Liver (tissue), 10 donors: ENCODE measurements at places on chromosomes 12 and 14. TPM values are rescaled to one million over a fixed set of nuclear protein-coding genes. Genes with fewer than 3 reads are reported as not detected.

DNA sequence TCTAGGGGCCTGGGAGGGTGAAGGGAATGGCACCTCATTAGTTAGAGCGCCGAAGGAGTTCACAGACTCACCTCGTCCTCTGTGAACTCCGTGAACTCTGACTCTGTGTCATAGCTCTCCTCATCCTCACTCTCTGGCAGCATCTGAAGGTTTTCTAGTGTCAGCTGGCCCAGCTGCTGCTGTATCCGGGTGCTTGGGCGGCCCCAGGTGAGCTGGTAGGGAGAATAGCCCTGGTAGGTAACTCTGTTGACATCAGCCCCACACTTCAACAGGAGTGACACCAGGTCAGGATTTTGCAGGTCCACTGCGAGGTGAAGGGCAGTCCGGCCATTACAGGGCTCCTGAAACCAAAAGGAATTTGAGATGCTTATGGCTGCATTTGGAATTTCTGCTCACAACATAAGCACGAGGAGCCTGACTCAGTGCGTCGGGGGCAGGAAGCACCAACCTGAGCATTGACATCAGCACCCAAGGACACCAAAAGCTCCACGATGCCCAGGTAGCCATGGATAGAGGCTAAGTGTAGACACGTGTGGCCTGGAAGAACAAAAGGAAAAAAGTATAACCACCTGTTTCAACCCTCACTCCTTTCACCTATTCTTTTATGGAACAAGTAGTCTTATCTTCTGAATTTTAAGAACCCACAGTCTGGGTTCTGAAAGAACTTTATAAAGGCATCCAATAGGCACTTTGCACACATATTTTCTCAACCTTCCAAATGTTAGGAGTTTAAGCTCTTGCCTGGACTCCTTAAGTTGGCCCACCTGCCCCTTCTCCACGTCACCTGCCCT lies 2.0 kb downstream of the NFKBIA start:
- DNase-seq = no peak

- DNase-seq = peak; percentile 53
Measured at GRCh38 chr14:36655963-36656686, 5.5 kb upstream of the PAX9 start.

DNA sequence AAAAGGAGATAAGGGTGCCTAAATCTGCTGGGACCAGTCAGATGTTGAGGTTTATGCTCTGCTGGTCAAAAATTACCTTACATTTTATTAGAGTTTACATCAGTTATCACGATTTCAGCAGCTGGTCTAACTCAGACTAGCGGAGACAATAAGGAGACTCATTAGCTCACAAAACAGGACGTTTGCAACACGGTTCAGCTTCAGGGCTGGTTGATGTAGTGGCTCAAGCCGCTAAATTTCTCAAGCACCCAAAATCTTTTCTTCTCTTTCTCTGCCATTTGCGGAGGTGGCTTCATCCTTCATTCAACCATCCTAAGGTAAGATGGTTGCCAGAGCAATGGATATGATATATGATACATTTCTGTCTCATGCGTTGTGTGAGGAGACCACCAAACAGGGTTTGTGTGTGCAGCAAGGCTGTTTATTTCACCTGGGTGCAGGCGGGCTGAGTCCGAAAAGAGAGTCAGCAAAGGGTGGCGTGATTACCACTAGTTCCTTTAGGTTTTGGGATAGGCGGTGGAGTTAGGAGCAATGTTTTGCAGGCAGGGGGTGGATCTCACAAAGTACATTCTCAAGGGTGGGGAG lies 30.3 kb upstream of the CLIP1 start:
- DNase-seq = no peak

- DNase-seq = no peak
Measured at GRCh38 chr14:76057914-76058313, 72.4 kb downstream of the IFT43 start.

DNA sequence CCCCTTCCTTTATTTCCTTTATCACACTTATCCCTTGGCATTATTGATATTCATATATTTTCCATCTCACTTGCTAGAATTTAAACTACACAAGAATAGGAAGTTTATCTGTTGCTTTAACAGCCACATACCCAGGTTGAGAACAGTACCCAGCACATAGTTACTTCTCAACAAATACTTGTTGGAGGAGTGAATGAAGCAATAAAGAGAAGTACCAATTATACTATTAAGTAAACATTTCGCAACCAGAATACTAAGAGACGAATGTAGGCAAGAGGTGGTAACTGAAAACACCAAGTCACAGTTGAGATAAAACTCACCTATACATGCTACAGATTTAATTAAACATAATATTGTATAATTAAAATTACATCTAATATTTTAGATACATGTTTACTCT lies 110.9 kb downstream of the FSCB start:
- no peak for DNase-seq

DNA sequence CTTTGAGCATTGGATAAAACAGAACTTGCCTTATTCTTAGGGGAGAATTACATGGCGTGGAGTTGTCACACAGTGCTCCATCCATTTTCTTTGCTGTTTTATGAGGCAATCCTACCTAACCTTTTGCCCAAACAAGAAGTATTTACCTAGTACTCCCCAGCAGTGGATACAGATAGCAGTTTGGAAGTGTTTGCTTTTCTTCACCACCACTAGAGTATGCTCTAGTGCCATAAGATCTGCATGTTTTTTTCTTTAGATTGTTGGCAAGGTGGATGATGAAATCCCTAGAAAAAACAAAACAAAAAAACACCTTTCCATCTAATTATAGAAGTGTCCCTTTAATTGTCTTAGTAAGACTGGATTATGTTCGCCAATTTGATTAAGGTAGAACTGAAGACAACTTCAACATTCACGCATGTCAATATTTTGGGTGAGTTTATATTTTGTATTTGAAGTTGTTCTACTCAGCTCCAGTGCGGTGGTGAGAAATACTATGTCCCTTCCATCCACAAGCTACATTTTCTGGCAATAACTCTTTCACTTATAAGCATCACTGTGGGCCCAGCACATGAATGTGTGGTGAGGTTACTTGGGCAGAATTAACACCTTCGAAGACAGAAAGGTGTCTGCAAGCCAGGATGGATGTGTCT lies 23.6 kb upstream of the TMEM260 start:
- no peak for DNase-seq

GRCh38 chr14:92578511-92578910 lies 64.9 kb downstream of the RIN3 start:
- DNase-seq = no peak

DNA sequence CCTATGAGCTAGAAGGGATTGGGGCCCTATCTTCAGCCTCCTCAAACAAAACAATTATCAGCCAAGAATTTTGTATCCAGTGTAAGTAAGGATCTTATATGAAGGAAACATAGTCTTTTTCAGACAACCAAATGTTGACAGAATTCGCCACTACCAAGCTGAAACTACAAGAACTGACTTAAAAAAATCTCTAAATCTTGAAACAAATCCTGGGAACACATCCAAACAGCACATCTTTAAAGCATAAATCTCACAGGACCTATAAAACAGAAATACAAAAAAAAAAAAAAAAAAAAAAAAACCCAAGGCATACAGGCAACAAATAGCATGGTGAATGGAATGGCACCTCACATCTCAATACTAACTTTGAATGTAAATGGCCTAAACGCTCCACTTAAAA lies 41.3 kb upstream of the LMNTD1 start:
- DNase-seq = no peak

DNA sequence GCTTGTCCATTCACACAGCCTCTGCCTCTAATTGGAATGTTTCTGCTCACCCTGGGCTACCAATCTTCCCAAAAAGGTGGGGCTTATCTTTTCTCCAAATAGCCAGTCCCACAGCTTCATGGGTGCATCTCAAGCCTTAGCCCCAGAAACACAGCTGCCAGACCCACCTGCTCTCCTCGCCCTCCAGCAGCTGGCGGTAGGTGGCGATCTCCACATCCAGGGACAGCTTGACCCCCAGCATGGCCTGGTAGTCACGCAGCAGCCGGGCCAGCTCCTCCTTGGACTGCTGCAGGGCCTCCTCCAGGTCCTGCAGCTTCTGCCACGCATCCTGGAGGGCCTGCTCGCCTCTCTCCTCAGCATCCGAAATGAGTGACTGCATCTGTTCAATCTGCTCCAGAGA lies 11.1 kb downstream of the KRT77 start:
- no peak for DNase-seq

DNA sequence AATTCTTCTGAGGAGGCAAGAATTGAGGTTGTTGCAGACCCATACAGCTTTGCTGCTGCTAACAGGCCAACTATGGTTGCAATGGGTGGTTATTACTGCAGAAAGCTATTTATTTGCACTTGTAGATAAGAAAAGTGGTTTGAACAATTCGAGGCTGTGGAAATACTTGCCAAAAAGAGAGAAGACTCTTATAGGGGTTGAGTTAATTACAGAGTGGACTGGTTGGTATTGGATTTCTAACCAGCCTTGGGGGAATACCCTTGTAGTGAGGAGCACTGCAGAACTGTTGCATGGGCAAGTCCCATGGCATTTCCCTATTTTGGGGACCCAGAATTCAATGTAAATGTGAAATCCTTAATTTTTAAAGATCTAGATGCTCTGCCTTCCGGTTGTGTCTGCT lies 120.5 kb downstream of the KCNMB4 start:
- DNase-seq = no peak

DNA sequence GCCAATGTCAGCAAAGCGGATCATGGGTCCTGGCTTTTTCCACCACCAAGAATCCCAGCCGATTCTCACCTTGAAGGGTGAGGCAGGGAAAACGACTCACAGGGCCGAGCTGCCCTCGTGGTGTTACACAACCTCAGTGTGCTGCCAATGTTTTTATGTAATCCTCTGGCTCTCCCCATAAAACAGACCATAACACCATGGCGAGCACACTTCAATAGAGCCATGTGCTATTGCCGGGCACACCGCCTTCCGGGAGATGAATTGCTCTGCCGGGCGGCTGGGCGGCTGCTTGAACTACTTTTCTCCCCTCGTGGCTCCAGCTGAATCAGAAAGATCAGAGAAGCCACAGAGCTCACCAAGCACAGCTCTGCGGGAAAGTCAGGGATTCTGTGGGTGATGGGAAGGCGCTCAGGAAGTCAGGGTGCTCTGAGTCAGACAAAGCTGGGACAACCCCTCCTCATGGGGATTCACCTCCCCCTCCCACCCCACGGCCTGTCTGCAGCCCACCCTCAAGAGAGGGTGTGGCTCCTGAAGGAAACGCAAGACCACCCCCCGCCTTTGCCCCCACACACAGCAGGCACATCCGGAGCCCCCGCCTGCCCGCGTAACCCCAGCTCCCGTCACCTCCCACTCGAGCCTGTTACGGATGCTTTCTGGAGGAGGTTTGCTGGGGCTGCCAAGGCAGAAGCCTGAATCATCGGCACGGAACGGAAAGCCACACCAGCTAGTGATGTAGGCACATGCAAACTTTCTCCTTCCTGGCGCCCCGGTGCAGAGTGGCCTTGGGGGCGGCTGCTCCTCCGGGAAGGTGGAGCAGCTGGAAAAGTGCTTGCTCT lies 1.8 kb downstream of the GALNT9 start:
- DNase-seq = no peak

DNA sequence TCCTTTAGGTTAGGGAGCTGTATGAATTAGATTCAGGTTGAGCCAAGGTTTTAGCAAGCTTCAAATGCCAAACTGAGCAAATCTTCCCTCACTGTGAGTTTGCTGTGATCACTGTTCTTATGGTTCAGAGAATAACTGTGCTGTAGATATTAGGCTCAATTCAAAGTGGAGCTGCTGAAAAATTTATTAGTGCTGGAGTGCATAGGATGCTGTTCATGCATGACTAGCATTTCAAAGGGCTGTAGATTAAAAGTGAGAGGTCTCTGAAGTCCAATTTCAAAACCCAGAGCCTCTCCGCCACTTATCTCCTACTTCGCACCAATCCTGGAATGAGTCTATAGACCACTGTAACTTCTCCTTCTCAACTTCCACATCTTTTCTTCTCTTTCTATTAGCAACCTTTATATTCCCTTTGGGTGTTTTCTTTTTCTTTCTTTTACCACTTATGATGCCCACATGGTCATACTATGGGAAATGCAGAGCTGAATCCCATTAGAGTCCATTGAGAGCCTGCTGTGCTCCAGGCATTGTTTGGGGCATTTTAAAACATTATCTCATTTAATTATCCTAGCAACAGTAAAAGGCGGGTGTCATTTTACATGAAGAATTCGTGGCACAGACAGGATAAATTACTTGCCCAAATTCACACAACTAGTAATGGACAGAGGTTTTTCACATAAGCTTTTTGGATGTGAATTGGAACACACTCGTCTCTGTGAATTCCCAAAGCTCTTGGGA lies 77.5 kb upstream of the EEA1 start:
- no peak for DNase-seq

DNA sequence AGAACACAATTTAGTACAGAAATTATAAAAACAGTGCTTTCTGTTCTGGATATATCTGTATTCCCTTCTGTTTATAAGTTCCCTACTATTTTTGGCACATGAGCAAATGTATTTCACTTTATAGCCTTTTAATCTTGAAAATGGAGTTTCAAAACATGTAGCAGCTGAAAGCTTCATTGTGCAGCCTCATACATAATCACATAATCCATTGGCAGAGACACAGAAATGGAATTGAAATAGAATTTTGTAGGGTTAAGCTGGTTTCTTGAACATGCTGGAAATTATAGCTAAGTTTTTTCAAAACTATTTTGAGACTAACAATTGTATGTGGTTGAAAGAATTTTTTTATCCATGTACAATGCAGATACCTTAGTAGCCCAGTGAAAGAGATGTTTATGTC lies 614.3 kb upstream of the MDGA2 start:
- no peak for DNase-seq

GRCh38 chr12:99916555-99916954 lies 68.2 kb downstream of the ANKS1B start:
- no peak for DNase-seq

GRCh38 chr14:69573831-69574262 lies 824 bp downstream of the CCDC177 start:
- DNase-seq = no peak

DNA sequence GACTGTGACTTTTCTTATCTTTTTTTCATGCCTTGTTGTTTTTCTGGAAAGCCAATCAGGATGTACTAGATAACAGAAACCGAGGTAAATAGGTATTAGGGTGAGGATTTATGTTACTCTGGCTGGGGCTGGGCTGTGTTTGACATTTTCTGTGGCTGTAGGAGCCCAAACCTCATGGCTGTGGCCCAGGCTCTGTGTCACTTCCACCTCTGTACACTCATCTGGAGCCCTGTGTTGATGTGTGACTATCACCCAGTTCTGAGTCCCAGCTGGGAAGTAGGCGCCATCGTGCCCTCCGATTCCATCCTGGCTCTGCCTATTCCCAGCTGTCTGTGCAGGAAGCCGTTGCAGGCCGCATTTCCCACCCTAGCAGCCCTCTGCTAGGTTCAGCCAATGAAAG lies 1.6 kb upstream of the HHIPL1 start:
- no peak for DNase-seq

Gene ANO2
- total RNA-seq = 0.25 TPM

Gene MANSC4
- total RNA-seq = not detected

Gene PTPRQ
- total RNA-seq = 0.05 TPM

Gene TEX52
- not detected for total RNA-seq

Gene OASL
- total RNA-seq = 2.5 TPM

Gene SLC39A9
- total RNA-seq = 55.6 TPM

Gene ACRBP
- total RNA-seq = 1.5 TPM

Gene TMEM30B
- total RNA-seq = 3.9 TPM

Gene LRRC10
- total RNA-seq = not detected
